ENCODE measurements at places on chromosomes 12 and 14.

DNA sequence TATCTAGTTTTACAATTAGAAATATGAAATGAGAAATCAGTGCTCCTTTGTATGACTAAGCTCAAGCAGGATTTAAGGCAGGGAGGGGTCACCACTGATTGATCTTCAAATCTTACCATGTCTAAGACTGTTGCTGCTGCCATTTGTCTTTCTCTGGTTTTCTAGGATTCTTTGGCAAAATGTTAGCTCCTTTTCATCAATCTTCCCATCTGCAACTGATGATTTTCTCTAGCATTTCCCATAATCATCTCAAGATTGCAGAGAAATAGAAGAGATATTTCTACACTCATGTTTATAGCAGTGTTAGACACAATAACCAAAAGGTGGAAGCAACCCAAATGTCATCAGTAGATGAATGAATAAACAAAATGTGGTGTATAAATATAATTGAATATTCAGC, 175.0 kb downstream of the RAD51B start:
- no peak for DNase-seq

GRCh38 chr12:132205271-132206045, 61.2 kb downstream of the NOC4L start:
- DNase-seq: no peak

DNA sequence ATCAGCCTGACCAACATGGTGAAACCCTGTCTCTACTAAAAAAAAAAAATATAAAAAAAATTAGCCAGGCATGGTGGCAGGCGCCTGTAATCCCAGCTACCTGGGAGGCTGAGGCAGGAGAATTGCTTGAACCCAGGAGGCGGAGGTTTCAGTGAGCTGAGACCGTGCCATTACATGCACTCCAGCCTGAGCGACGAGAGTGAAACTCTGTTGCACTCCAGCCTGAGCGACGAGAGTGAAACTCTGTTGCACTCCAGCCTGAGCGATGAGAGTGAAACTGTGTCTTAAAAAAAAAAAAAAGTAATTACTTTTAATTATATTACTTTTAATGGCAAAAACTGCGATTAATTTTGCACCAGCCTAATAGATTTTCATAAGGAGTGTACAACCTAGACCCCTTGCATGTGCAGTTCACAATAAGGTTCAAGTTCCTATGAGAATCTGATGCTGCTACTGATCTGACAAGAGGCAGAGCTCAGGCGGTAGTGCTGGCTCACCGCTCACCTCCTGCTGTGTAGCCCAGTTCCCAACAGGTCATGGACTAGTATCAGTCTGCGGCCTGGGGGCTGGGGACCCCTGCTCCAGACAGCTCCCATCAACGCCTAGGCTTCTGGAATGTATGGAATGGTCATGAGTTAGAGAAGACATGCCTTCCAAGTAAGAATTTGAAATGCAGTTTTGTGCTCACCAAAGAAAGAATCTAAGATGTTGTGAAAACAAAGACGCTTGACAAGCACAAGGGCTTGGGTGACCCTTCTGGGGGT, 10.1 kb downstream of the LTB4R start:
- no peak for DNase-seq

DNA sequence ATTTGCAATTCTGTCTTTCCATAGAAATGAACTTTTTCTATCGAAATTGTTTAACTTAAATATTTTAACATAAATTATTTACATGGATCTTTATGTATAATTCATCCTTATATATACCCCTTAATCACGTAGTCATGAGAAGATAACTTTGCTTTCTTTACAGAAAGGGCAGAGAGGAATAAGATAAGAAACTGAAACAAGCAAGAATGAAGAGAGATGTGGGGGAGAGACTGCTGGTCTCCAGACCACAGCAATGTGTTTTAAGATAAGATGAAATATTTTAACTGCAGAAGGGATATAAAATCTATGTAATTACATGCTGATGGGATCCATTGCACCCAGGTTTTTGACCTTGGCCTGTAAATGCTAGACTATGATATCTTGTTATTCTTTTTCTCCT, 34.7 kb upstream of the DNM1L start:
- no peak for DNase-seq

GRCh38 chr12:116298578-116298977, 21.1 kb upstream of the MED13L start:
- no peak for DNase-seq

- DNase-seq: no peak
These were observed 879.2 kb downstream of the AACS start for GRCh38 chr12:125944446-125944845.

- DNase-seq: no peak
These were observed 78.1 kb downstream of the CMKLR1 start for GRCh38 chr12:108260969-108261368.

GRCh38 chr12:9813821-9814798, 13.2 kb upstream of the KLRF1 start:
- DNase-seq: peak; percentile 93

DNA sequence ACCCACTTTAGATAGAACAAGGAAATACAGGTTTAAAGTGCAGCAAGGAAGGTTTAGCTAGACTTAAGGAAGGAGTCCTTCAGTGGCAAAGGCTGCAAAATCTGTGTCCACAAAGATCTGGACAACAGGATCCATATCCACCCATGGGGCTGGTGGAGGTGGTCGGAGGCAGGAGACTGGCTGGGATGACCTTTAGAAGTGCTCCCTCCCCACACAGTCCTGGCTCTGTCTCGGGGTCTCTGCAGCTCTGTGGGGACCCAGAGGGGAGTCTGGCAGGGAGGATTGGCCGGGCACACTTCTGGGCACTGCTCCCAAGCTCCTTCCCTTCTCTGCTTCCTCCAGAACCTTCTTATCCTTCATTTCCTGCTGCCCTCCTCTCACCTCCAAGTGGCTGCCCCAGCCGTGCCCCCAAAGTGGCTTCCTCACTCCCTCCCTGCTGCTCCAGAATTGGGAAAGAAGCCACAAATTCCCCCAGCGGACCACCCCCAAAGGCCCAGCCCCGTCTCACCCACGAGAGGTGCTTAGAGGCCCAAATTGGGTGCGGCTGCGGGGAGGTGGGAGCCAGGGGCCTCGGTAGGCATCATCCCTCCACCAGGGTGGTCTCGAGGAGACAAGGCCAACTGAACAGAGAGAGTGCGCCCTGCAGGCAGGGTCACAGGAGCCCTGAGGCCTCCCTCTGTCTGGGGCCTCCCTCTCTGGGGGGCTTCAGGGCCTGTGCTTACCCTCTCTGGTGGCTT, 21.9 kb upstream of the PGF start:
- no peak for DNase-seq
